ENCODE measurements at places on chromosomes 16 and 17. TPM values are rescaled to one million over a fixed set of nuclear protein-coding genes. Genes with fewer than 3 reads are reported as not detected.

Gene SMIM5
- 0.16 TPM for total RNA-seq

GRCh38 chr17:80782536-80783427 is 208.9 kb upstream of the CHMP6 start:
- peak overlapping the region; percentile 85 for H3K27ac ChIP-seq
- peak; percentile 37 for DNase-seq
- H3K4me3 ChIP-seq: peak overlapping the region; percentile 51
- peaks cover 38% of the 10 kb centered on the region for H3K36me3 ChIP-seq
- H3K4me1 ChIP-seq: peaks cover 81% of the 10 kb centered on the region
- H3K27me3 ChIP-seq: no peaks in the 10 kb centered on the region

Gene HSD17B2
- not detected for total RNA-seq

DNA sequence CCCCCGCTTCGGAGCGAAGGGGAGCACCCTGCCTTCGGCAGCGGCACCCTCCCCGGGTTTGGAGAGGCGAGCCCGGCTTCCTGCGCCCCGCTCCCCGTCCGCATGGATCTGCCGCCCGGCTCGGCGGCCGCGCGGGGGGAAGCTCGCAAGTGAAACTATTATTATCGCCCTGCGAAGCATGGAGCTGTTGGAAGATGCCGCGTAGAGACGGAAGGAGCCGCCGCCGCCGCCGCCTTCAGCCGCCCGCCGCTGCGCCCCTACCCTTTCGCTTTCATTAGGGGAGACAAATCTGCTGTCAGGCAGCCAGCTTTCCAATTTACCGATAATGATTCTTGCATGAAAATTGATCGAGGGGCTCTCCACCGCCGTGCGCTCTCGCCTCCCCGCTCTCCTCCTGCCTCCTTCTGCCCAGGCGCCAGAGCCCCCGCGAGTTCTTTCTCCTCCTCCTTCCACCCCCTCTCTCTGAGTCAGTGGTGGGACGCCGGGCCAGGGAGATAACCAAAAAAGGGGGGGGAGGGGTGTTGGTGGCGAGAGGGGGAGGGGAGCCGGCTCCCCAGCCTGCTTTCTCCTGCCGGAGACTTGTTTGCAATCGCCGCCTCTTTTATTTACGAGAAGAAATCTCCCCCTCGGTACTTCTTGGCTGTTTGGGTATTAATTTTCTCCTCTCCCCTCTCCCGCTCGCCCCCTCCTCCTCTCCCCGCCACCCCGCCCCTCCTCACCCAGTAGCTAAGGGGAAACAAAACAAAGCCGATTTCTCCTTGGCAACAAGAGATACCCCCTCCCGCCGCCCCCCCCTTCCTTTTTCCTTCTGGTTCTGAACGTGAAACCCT is 58.0 kb upstream of the GSE1 start:
- peak overlapping the region; percentile 99 for H3K27ac ChIP-seq
- peaks cover 48% of the 10 kb centered on the region for H3K4me1 ChIP-seq
- peak; percentile 76 for DNase-seq
- no peaks in the 10 kb centered on the region for H3K27me3 ChIP-seq
- H3K4me3 ChIP-seq: peak overlapping the region; percentile 97

DNA sequence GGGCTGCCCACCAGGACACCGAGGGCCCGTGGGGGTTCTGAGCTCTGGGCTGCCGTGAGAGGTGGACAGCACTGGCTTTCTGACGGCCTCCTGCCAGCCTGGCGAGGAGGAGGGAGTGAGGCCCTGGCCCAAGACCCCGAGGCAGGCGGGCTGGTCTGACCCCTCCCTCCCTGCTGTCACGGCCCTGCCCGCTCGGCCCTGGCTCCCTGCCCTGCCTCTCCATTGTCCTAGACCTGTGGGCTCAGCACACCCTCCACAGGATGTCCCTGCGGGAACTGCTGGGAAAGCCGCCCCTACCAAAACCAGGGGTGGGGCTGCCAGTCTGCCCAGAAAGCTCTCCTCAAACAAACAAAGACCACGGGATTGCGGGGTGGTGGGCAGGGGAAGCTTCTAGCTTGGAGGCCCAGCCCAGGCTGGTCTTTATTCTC is 20.7 kb downstream of the SPNS2 start:
- no peaks in the 10 kb centered on the region for H3K27me3 ChIP-seq
- no peaks in the 10 kb centered on the region for H3K4me1 ChIP-seq
- DNase-seq: no peak
- no peak overlapping the region for H3K4me3 ChIP-seq
- H3K27ac ChIP-seq: no peak overlapping the region

Gene SENP3
- total RNA-seq: 96.5 TPM

Gene CCL1
- total RNA-seq: not detected

DNA sequence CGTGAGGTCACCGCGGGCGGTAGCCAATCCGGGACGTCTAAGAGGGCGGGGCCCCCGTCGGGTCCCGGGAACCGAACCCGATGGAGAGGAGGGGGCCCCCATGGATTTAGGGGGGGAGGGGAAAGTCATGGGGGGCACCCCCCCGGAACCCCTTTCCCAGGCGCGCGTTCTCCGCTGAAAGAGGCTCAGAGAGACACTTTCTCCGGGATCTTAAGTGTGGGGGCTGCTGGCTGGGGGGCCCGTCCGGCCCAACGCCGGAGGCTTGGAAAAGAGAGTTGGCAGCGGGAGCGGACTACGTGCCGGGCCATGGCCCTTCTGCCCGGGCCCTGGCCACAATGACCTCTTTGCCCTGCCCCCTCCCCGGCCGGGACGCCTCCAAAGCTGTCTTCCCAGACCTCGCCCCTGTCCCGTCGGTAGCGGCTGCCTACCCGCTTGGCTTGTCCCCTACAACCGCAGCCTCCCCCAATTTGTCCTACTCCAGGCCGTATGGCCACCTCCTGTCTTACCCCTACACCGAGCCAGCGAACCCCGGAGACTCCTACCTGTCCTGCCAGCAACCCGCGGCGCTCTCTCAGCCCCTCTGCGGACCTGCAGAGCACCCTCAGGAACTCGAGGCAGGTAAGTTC is at the start of gene DLX4:
Gene DLX4 (plus strand): TSS at position 57 of the 626 bp plus-strand sequence. CDS start 279 bp downstream, at position 336.
- peak within 1 kb of the TSS; percentile 79 for H3K27ac ChIP-seq
- H3K4me3 ChIP-seq: peak within 1 kb of the TSS; percentile 87
- H3K4me1 ChIP-seq: peaks cover 28% of the 10 kb centered on the region
- no peaks in the 10 kb centered on the region for H3K36me3 ChIP-seq
- no peak for DNase-seq

GRCh38 chr17:62724398-62725146 is 83.5 kb downstream of the MARCHF10 start:
- H3K4me1 ChIP-seq: peaks cover 26% of the 10 kb centered on the region
- peak; percentile 82 for DNase-seq
- H3K27ac ChIP-seq: peak overlapping the region; percentile 44
- peaks cover 16% of the 10 kb centered on the region for H3K36me3 ChIP-seq
- peaks cover 56% of the 10 kb centered on the region for H3K27me3 ChIP-seq

- peaks cover 6% of the 10 kb centered on the region for H3K36me3 ChIP-seq
- peak overlapping the region; percentile 81 for H3K4me3 ChIP-seq
- DNase-seq: peak; percentile 80
- peak overlapping the region; percentile 100 for H3K27ac ChIP-seq
- H3K27me3 ChIP-seq: no peaks in the 10 kb centered on the region
Measured at GRCh38 chr17:40542558-40543411, 22.5 kb downstream of the CCR7 start.

DNA sequence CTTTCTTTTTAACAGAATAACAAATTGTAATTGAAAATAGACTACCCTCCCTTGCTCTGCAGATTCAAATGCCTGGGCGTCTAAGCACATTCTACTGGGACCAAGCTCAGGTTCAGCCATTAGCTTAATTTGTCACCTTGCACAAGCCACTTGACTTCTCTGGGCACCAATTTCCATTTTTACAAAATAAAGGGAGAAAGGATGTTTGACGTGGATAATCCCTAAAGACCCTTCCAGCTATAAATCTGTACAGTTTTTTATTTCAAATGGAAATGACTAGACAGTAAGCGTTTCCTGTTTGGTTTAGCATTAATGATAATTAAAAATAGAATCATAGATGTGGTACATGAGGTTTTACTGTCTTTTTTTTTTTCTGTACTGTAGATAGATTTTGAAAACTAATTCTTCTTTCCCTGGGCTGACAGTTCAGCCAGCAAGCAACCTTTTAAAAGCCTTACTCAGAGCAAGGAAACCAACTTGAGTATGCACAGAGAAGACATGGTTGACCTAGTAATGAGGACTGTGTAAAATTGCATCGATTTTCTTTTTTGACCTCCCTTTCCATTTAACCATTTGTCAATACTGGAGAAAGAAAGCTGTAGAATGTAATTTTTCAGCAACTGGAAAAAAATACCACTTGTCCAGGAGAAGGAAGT is 1329.5 kb upstream of the CDH8 start:
- no peak overlapping the region for H3K27ac ChIP-seq
- no peak overlapping the region for H3K4me3 ChIP-seq
- no peaks in the 10 kb centered on the region for H3K27me3 ChIP-seq
- no peak for DNase-seq

DNA sequence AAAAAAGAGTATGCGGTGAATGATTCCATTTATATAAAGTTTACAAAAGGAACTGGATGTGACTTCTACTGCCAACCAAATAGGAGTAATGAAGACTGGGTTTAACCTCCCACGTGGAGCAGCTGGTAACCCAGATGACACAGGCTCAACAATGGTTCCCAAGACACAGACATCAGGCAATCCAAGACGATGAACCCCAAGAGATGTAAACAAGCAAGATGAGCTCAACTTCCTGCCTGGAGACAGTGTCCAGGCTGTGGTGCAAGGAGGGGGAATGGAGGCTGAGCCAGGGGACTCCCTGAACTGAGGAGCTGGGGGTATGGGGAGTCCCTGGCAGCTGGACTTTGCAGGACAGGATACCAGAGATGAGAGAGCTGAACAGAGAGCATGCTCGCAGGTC is 104.7 kb downstream of the LITAF start:
- peaks cover 36% of the 10 kb centered on the region for H3K36me3 ChIP-seq
- H3K4me3 ChIP-seq: no peak overlapping the region
- no peaks in the 10 kb centered on the region for H3K27me3 ChIP-seq
- DNase-seq: no peak
- no peak overlapping the region for H3K27ac ChIP-seq
- H3K4me1 ChIP-seq: no peaks in the 10 kb centered on the region

- H3K36me3 ChIP-seq: no peaks in the 10 kb centered on the region
- no peak for DNase-seq
- no peaks in the 10 kb centered on the region for H3K4me1 ChIP-seq
- no peak overlapping the region for H3K4me3 ChIP-seq
Measured at GRCh38 chr16:6528217-6528616, 804.4 kb upstream of the RBFOX1 start.

Gene KRT20
- not detected for total RNA-seq

GRCh38 chr17:55285340-55286301 is 20.9 kb downstream of the HLF start:
- DNase-seq: no peak
- H3K36me3 ChIP-seq: no peaks in the 10 kb centered on the region
- H3K27ac ChIP-seq: no peak overlapping the region
- H3K4me3 ChIP-seq: no peak overlapping the region

DNA sequence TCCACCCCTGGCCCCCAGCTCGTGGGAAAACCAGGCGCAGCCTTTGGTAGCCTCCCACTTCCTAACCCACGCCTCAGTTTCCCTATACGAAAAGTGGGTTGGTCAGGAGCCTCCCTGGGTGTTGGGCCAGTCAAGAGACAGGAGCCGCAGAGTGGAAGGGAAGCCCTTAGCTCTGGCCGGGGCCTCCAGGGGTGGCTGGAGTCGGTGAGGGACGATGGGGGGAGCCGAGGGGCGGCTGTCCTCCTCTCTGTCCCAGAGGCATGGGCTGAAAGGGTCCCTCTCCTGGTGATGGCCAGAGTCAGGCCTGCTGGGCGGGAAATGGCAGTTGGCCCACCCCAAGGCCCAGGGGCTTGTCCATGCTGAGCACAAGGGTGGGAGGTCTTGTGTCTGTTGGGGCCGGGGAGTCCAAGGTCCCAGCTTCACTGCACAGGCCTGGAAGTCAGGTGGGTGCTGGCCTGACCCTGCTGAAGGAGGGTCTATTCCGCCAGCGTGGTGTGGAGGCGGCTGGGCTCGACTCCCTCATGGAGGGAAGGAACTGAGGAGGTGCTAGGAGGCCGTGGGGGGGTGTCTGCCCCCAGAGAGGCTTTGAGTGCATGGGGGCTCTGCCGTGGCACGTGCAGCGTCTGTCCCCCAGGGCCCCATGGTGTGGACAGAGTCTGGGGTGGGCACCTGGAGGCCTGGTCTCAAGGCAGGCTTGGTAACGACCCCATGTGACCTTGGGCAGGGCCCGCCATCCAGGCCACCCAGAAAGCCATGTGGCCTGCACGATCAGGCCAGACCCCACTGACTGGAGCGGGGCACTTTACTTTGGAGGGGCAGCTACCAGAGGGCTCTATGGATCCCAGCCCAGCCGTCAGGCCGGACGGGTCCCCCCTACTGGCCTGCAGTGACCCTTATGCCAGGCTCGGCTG is 1.1 kb downstream of the SLC16A3 start:
- H3K4me3 ChIP-seq: peak overlapping the region; percentile 87
- peaks cover 6% of the 10 kb centered on the region for H3K36me3 ChIP-seq
- no peaks in the 10 kb centered on the region for H3K27me3 ChIP-seq
- peak overlapping the region; percentile 72 for H3K27ac ChIP-seq
- peaks cover 5% of the 10 kb centered on the region for H3K4me1 ChIP-seq
- no peak for DNase-seq

- no peak overlapping the region for H3K27ac ChIP-seq
- H3K4me3 ChIP-seq: no peak overlapping the region
- no peaks in the 10 kb centered on the region for H3K36me3 ChIP-seq
- peaks cover 9% of the 10 kb centered on the region for H3K27me3 ChIP-seq
Measured at GRCh38 chr17:50830352-50830751, 5.0 kb upstream of the WFIKKN2 start.

DNA sequence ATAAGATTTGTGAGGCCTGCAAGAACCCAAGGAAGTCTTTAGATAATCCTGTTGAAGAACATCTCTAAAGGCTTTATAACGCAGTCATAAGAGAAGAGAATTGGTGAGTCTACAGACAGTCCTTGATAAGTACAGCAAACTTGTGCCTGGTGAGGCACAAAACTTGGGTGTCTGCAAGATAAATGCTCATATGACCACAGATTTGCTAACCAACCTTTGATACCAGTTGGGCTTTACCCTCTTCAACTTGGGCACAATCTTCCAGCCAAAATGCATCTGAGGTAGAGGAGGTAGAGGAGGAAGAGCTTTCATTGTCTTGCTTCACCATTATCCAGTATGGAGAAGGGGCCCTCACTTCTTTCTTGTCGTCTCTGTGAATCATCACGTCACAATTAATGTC is 16.9 kb downstream of the PDZD9 start:
- H3K36me3 ChIP-seq: peaks cover 9% of the 10 kb centered on the region
- no peak overlapping the region for H3K27ac ChIP-seq
- peaks cover 5% of the 10 kb centered on the region for H3K4me1 ChIP-seq

GRCh38 chr17:11240041-11240840 is 772 bp upstream of the SHISA6 start:
- no peak for DNase-seq
- peaks cover 1% of the 10 kb centered on the region for H3K36me3 ChIP-seq
- H3K4me3 ChIP-seq: no peak overlapping the region
- H3K27me3 ChIP-seq: peaks cover 53% of the 10 kb centered on the region
- H3K27ac ChIP-seq: no peak overlapping the region
- H3K4me1 ChIP-seq: no peaks in the 10 kb centered on the region

Gene UNC13D
- 145 TPM for total RNA-seq

GRCh38 chr17:41322903-41323895 is 7.7 kb upstream of the KRTAP17-1 start:
- H3K27ac ChIP-seq: no peak overlapping the region
- H3K27me3 ChIP-seq: no peaks in the 10 kb centered on the region
- no peak for DNase-seq
- H3K4me1 ChIP-seq: peaks cover 24% of the 10 kb centered on the region

All from activated naive CD8-positive, alpha-beta T cell treated with anti-CD3 and anti-CD28 coated beads for 36 hours (primary cell).